ENCODE measurements at places on chromosomes 2 and 18. TPM values are rescaled to one million over a fixed set of nuclear protein-coding genes. Genes with fewer than 3 reads are reported as not detected.

CDH20 gene
- not detected for total RNA-seq

UCN gene
- total RNA-seq: 2.6 TPM

MARCO gene
- total RNA-seq: not detected

MAL gene
- total RNA-seq: 791 TPM

DUSP2 gene
- 71.0 TPM for total RNA-seq

NYAP2 gene
- total RNA-seq: not detected

REG3G gene
- total RNA-seq: not detected

TUBA3E gene
- total RNA-seq: not detected

ZSWIM2 gene
- total RNA-seq: not detected

ANKRD30B gene
- total RNA-seq: not detected

LDLRAD4 gene
- total RNA-seq: 23.7 TPM

FZD7 gene
- 0.83 TPM for total RNA-seq

FIGN gene
- not detected for total RNA-seq

MROH2A gene
- not detected for total RNA-seq

RAPGEF4 gene
- total RNA-seq: 1.0 TPM

STK36 gene
- 16.6 TPM for total RNA-seq

SOCS6 gene
- 3.1 TPM for total RNA-seq

All from T-helper 1 cell treated with Interleukin-12 subunit alpha and Interleukin-12 subunit beta and Interleukin-4 antibody, amounts not matched to agents 30 ng/mL and 1 ng/mL, for 36 hours (primary cell).